NCI-H510A treated with DMSO at 0.1 percent for 48 hours (cell line): ENCODE measurements at places on chromosomes 7 and 10.

DNA sequence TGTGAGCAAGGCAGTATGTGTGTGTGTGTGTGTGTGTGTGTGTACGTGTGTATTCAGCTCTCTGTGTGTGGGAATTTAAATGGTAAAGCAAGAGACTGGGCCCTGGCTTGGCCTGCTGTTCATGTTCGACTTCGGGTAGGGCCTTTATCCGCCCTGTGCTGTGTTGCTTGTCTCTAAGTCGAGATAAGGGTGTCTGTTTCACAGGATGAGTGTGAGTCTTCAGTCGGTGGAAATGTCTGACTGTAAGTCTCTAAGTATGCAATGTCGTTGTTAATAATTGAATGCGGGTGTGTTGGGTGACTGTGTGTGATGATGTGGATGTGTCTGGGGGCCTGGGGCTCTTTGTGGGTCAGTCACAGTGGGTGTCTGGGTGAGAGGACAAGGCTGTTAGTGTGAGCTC, 34.8 kb downstream of the HIF1AN start:
- no peak for DNase-seq

DNA sequence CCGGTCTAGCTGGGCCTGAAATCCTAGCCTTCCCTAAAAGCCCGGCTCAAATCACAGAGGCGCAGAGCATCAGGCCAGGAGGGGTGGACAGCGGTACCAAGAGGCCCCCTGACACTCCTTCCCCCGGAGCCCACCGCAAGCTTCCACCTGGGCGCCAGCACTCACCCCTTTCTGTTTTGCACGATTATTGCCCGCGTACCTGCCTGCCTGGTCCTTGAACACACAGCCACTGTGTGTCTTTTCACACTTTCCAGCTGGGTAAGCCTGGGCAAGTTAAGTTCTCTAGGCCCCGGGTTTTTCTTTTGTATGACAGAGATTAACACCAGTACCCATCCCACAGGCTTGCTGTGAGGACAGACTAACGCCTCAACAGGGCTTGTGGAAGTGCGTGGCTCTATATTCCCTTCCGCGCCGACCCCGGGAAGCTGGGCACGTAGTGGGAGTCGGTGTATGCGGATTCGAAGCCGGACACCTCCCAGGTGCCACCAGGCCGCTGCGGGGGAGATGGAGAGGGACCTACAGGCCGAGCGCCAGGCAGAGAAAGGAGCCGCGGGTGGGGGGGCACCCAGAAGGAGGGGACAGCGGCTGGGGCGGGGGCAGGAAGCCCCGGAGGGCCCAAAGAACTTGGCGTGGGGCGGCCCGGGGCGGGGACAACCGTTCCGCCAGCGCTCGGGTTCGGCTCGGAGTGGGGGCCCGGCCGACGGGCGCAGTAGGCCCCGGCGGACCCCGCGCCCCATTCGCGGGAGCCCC, 792 bp downstream of the ZNF746 start:
- peak; percentile 25 for DNase-seq

- no peak for DNase-seq
Measured at GRCh38 chr7:22231806-22232205, 125.1 kb downstream of the RAPGEF5 start.

DNA sequence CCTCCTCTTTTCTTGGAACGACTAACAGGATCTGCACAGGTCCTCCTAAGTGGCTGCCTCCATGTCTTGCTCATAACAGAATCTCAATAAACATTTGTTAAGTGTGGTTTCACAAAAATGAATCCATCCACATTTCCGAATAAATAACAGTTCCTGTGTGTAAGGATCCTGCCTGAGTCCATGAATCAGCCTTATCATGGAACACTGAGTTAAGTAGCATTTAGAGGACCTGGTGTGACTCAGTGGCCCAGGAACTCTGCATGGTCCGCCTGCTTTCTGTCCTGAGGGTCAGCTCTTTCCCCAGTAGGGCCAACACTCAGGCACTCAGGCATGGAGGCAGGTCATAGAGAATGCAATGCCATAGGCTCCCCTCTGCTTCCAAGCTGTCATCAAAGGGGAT, 15.8 kb upstream of the C10orf90 start:
- no peak for DNase-seq

DNA sequence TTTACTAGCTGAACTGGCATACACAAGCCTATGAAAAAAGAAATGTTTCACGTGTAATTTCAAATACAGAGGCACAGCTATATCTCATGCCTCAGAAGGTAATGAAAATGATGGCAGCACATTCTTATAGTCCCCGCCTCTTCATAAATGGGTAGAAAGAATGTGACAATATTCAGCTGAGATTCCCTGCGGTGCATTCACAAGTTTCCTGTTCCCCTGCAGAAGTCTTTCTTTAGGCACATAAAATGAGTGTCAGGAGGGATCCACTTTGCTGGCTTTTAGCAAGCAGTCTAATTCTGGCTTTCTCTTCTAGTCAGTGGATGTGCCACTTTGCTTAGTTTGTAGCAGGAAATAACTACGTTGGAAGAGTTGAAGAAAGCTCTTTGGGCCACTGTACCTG, 56.1 kb downstream of the DGKB start:
- no peak for DNase-seq

DNA sequence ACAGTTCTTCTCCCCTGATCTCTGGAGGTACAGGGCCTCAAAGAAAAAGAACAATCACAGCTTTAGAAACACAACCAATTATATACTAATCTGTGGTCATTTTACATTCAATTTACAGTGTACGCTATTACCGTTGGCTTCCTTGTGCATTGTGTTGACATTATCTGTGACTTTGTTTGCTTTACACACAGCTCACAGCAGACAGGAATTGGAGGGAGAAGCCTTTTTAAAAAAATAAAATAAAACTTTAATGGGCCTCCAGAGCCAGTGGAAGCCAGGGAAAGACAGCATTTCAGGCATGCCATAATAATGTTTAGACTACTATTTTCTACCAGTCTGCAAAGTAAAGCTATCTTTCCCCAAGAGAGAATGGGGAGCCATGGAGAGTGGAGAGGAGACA, 179.0 kb upstream of the ADO start:
- DNase-seq: no peak

- DNase-seq: no peak
Measured at GRCh38 chr10:69334302-69335062, 56.2 kb downstream of the HK1 start.

- no peak for DNase-seq
Measured at GRCh38 chr7:76009672-76010600, 15.5 kb upstream of the TMEM120A start.

- no peak for DNase-seq
Measured at GRCh38 chr10:73916761-73917470, 6.0 kb downstream of the PLAU start.

- no peak for DNase-seq
Measured at GRCh38 chr10:122254831-122255230, 16.3 kb upstream of the BTBD16 start.

DNA sequence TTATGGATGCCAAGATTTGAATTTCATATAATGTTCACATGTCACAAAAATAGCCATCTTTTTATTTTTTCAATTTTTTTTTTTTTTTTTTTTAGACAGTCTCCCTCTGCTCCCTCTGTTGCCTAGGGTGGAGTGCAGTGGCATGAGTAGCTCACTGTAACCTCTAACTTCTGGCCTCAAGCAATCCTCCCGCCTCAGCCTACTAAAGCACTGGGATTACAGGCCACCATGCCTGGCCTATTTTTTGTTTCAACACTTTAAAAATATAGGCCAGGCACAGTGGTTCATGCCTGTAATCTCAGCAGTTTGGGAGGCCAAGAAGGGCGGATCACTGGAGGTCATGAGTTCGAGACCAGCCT, 246.3 kb downstream of the SKIDA1 start:
- no peak for DNase-seq

DNA sequence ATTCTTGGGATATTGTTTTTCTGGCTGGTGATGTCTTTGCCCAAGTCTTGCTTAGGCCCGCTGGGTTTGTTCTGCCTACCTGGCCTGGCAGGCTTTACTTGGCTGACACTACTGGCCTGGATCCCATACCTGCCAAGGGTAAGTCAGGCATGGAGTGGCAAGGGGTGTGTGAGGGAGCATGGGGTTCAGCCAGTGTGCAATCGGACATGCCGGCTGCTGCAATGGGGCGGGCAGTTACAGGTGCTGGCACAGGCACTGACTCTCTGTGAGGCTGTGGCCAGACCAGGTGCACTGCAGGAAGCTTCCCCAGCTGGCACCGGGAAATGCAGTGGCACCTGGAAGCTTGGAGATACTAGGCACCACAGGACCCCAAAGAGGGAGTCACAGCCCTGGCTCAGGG, 168.4 kb downstream of the PON1 start:
- DNase-seq: no peak

GRCh38 chr10:121851786-121852185, 76.0 kb downstream of the ATE1 start:
- DNase-seq: peak; percentile 71

DNA sequence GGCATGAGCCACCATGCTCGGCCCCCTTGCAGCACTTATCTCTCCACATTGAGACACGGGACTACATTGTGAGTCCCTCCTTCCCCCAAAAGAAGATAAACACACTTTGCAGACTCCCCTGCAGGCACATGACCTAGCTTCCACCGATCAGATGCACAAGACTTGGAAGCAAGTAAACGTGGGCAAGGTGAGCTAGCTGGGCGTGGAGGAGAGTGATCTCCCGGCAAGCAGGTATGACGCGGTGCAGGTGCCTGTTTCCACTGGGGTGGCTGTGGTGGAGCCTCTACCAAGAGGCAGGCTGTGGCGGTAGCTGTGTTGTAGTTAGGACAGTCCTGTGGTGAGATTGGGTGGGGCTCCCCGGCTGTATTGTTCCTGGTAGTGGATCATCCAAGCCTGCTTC, 7.7 kb upstream of the COMTD1 start:
- no peak for DNase-seq

DNA sequence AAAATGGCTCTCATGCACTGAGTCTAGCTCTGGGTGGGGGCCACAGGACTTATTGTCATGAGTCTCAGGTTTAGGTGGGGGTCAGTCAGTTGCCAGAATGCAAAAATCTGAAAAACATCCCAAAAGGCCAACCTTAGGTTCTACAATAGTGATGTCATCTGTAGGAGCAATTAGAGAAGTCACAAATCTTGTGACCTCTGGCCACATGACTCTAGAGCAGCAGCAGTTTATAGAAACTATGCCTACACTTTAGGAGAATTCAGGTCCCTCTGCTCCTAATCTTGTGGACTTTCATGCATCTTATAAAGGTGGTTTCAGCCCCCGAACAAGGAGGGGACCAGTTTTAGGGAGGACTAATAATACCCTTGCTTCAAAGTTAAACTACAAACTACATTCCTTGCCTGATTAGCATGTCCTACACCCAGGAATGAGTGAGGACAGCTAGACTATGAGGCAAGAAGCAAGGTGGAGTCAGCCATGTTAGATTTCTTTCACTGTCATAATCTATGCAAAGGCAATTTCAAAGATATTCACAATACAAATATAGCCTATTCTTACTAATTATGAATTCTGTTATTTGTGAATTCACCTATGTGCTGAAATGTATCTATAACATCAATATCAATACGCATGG, 123.5 kb upstream of the ADCY1 start:
- no peak for DNase-seq

- no peak for DNase-seq
Measured at GRCh38 chr10:7301006-7301778, 109.6 kb downstream of the SFMBT2 start.

DNA sequence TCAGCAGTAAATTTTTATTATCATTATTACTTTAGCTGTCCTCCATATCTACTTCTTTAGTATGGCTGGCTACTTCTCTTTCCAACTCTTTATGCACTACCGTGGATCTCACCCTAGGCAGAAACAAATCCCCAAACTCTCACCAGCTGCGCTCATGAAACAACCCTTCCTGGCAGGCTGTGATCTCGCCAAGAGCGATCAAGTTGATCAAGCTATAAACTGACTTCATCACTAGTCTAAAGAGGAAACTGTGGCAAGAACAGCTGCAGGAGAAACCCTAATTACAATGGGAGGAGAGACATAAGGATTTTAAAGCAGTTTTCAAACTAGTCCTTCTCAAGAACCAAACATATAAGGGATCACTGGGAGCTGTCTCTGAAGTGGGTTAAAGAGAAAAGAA, 160.5 kb upstream of the PRSS58 start:
- no peak for DNase-seq
